ENCODE measurements at places on chromosomes 7 and 10.

- no peak for DNase-seq
These were observed 93.5 kb upstream of the MALRD1 start for GRCh38 chr10:18955061-18955460.

- no peak for DNase-seq
These were observed 397.8 kb downstream of the AUTS2 start for GRCh38 chr7:69996121-69996520.

DNA sequence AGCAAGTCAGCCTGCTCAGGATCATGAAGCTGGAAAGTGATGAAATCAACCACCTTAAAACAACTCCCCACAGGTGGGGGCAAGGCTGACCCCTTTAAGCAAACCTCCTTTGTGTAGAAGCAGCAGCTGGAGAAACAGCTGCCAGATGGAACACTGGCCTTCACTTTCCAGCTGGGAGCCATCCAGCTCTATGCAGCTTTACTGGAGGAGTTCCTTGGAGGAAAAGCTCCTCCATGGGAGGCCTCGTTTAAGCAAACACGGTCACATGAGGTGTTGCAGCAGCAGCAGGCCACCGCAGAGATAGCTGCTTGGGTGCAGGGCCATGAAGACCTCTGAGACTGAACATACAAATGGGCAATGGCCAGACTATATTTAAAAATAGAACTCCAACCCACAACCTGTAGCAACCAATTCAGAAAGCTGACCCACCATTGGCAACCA lies 13.0 kb upstream of the DLG5 start:
- DNase-seq: no peak

DNA sequence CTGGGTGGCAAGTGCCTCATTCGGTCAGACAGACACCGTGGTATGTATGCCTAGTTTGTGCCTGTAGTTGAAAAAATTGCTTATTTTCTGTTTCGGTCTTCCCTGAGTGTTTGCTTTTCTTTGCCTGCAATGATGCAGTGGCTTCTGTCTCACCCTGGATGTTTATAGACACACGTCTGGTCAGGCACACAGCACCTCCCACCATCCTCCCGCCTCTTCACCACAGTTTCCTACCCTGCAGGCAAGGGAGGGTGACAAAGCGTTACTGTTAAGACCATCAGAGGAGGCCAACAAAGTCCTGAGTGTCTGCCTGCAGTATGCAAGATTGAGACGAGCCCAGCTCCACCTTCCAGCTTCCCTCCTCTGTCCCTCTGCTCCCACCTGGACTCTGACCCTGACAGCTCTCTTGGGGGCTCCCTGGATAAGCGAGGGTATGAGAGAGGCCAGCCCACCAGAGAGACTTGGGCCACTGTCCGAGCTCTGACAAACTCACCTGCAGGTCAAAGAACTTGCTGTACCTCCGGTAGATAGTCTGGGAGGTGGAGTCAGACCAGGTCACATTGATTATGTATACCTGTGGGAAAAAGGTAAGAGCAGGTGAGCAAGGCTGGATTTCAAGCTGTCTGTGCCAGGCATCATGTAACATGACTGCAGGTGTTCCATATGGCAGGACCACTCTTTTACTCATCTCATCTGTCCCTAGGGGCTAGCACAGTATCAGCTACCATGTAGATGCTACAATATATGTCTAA lies 54.4 kb downstream of the SH3PXD2A start:
- no peak for DNase-seq

- DNase-seq: no peak
These were observed 9.2 kb downstream of the MICU1 start for GRCh38 chr10:72616716-72617115.

DNA sequence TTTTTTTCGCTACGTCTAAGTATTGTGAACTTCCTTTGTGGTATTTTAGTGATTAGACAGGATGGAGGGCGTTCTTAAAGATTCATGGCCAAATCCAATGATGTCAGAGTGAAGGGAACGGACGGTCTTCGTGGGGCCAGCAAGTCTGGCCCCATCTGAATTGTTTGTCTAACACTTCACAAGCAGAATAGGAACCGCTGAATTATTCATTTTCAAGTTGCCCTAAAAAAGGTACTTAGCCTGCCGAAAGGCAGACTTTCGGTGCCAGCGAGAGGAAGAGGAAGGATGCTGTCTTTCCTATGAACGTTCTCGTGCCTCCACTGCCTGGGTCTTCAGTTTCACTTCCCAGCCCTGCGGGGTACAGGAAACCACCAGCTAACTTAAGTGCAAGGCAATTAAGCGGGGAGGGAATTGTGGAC lies 145.7 kb upstream of the SH2B2 start:
- DNase-seq: no peak

- DNase-seq: no peak
These were observed 28.7 kb upstream of the ARHGAP22 start for GRCh38 chr10:48633381-48634197.

DNA sequence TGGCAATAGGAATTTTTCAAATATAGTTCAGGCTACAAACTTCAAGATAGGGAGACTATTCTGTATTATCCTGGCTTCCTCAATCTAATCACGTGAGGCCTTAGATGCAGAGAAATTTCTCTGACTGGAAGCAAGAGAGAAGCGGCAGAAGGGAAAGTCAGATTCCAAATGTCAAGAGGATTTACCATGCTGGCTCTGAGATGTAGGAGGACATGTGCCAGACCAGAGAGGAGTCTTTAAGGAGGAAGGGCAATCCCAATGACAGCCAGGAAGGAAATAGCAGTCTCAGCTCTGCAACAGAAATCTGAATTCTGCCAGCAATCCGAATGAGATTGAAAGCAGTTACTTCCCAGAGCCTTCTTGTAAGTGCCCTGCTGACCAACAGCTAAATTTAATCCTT lies 57.4 kb downstream of the NUTM2E start:
- no peak for DNase-seq

- no peak for DNase-seq
These were observed 5.3 kb downstream of the CPXM2 start for GRCh38 chr10:123886292-123886691.

DNA sequence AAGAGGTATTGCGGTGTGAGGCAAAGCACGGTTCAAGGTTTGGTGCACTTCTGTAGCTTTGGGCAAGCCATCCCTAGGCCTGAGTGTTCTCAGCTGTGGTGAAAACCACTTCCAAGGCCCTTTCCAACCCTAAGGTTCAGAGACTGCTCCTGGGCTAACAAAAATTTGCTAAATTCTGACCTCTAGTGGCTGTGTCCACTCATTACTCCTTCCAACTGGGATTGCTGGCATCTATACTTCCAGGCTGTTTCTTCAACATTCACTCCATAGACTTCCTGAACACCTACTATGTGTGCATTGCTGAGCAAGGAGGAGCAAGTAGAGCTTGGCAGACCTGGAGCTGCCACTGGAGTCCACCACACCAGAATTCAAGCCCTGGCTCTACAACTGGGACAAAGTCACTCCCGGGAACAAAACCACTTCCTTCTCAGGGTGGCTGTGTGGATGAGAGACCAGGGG lies 29.3 kb upstream of the SH3PXD2A start:
- DNase-seq: peak; percentile 48

GRCh38 chr10:93913706-93914105 lies 19.9 kb downstream of the SLC35G1 start:
- DNase-seq: no peak

DNA sequence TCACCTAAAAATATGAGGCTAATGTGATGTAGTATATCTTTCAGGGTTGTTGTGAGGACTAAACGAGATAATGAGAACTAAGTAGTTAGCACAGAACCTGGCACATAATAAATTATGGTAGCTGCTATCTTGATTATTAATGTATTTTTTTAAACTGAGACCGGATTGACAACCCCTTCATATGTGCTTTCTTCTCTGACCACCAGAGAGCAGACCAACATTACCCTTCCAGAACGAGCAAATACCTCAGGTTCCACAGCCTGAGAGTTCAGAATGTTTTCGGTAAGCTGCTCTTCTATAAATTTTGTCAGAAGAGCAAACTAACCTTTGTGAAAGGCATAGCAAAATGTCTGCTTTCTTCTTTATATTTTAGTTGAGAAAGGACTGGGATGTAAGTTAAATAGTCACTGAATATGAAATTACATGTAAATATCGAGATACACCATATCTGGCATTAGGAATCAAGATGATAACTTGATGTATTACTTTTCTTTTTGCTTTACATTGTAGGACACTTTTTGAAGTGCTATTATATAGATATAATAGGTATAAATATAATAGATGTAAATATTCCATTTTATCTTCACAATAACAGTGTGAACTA lies 13.6 kb upstream of the BPGM start:
- no peak for DNase-seq

DNA sequence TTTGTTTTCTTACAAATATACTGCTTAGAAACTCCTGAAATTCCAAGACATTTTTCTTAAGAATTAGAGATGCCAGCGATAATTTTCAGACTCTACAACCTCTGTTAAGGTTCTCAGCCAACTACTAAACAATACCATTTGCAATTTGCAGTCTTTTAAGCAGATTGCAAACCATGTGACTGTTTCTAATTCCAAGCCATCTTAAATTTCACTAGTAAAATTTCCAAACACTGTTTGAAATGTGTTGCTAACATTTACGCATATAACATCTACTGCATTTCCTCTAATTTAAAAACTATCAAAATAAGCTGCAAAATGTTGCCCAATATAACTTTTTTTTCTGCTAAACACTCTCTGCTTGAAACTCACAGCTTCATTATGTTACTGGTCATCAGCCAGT lies 56.0 kb upstream of the MACROH2A2 start:
- DNase-seq: no peak

DNA sequence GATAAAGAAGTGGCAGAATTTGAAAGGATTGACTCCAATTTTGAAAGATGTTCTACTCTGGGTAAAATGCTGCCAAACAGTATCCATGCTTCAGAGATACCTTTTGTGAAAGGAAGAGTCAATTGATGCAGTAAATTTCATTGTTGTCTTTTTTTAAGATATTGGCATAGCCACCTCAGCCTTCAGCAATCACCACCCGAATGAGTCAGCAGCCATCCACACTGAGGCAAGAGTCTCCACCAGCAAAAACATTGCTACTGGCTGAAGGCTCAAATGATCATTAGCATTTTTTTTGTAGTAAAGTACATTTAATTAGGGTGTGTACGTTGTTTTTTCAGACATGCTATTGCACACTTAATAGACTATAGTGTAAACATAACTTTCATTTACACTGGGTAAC lies 31.7 kb upstream of the CYP26C1 start:
- DNase-seq: no peak

GRCh38 chr7:22129166-22129565 lies 183.5 kb upstream of the CDCA7L start:
- DNase-seq: no peak

GRCh38 chr10:31820096-31820495 lies 108.5 kb downstream of the ARHGAP12 start:
- DNase-seq: no peak

GRCh38 chr7:23419845-23420244 lies 50.4 kb downstream of the IGF2BP3 start:
- DNase-seq: no peak

- peak; percentile 75 for DNase-seq
These were observed 82.1 kb downstream of the SLC37A3 start for GRCh38 chr7:140316165-140316661.

Data from H54 (cell line).